Activated CD8-positive, alpha-beta memory T cell treated with anti-CD3 and anti-CD28 coated beads, Interleukin-2, amount 50 U/mL, for 48 hours (primary cell): ENCODE measurements at places on chromosomes 2 and 18.

- no peak for DNase-seq
These were observed 877.6 kb downstream of the SLC4A3 start for GRCh38 chr2:220504938-220505503.

GRCh38 chr18:30451981-30452380 is 590.6 kb downstream of the DSC3 start:
- no peak for DNase-seq

GRCh38 chr2:136057023-136057801 is 60.7 kb downstream of the CXCR4 start:
- DNase-seq = peak; percentile 64

DNA sequence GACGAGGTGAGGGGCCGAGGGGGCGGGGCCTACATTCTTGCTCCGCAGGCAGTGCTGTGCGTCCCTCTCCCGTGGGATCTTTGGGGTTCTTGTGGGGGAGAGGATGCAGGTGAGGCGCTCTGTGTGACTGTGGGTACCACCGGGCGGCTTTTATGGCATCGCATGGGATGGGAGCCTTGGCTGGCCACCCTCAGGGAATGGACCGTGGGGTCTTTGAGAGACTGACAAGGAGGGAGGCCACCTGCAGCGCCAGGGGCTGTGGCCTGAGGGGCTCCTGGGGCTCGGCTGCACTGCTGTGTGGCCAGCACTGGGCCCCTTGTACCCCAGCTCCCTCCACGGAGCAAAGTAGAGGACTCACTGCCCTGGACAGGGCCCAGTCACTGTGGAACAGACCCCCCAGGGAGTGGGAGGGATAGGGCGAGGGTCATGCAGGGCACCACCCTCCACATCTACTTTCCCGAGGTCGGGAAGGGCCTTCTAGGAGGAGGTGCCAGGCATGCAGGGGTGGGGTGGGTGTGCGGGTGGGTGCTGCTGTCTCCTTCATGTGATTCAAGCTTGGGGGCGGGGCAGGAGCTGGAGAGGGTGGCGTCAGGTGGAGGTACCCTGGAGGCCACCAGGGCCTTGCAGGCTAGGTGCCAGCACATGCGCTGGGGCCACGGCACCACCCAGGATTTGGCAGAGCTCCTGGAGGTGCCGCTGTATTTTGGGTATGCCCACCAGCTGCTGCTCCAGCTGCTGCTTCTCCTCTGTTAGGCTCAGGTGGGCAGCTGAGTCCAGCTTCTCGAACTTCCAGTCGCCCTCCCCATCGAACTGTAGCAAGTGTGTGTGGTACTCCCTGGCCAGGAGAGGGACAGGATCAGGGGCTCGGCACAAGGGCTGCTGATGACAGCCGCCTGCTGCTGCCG is 1072.4 kb downstream of the RPIA start:
- DNase-seq = no peak

- no peak for DNase-seq
These were observed 36.0 kb upstream of the DTNB start for GRCh38 chr2:25709349-25709748.

- no peak for DNase-seq
These were observed 7.6 kb downstream of the STAMBP start for GRCh38 chr2:73836141-73836943.

- no peak for DNase-seq
These were observed 4.3 kb downstream of the DSG4 start for GRCh38 chr18:31380912-31381311.

GRCh38 chr2:641872-642815 is 35.1 kb downstream of the TMEM18 start:
- DNase-seq = no peak
